ENCODE measurements at places on chromosomes 16 and 17. TPM values are rescaled to one million over a fixed set of nuclear protein-coding genes. Genes with fewer than 3 reads are reported as not detected.
A peak's percentile ranks its signal among the peaks of the same experiment; 100 is the strongest.

GRCh38 chr16:4086153-4086552 is 30.1 kb downstream of the ADCY9 start:
- DNase-seq = no peak

DNA sequence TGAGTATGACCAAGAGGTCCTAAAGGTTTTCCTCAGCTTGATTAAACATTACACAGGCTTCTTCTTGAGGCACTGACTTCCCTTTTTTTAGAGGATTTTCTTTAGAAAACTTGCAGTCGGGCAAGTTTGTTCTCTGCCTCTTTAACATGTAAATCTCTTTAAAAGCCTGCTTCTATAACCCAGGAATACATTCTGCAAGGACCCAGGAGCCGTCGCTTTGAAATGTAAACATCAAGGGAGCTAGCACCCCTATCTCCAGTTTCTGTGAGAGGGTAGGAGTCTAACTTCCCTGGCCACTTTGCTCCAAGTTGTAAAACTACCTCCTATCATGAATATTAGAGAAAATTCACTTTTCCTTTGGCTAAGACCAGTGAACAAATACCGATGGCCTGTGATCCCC is 201.5 kb upstream of the CPHXL start:
- no peak for DNase-seq

- DNase-seq = peak; percentile 40
Measured at GRCh38 chr17:57256708-57257112, 387 bp downstream of the MSI2 start.

- no peak for DNase-seq
Measured at GRCh38 chr16:79639576-79640311, 39.2 kb upstream of the MAF start.

GRCh38 chr16:65308506-65308905 is 186.6 kb upstream of the CDH11 start:
- no peak for DNase-seq

GRCh38 chr16:74950511-74950910 is 34.4 kb downstream of the WDR59 start:
- no peak for DNase-seq

GRCh38 chr17:29257756-29258155 is 11.1 kb downstream of the CRYBA1 start:
- no peak for DNase-seq

- no peak for DNase-seq
Measured at GRCh38 chr17:77755410-77755963, 203.0 kb upstream of the TNRC6C start.

GRCh38 chr17:39763051-39763820 is 25.5 kb downstream of the GRB7 start:
- DNase-seq = no peak

GRCh38 chr16:50696575-50697420 is 3.4 kb downstream of the NOD2 start:
- DNase-seq = peak; percentile 54

DNA sequence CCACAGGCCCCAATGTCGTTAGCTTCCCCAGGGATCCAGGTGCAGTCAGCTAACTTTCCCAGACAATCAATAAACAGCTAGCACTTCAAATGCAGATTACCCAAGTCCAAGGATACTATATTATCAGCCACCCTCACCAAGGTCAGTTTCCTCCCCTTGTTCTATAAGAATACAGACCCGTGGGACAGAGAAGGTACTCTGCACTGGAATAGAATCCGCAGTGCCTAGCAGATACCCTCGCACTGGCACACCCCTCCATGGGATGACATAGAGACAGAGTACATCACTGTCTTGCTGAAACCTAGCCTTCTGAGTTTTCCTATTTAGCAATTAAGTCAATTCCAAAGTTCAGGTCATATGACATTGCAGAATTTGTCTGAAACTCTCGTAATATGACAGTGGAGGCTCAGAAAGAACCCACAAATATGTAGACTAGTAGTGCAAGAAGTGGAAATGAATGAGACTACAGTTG is 40.0 kb upstream of the ABCA10 start:
- DNase-seq = no peak

GRCh38 chr16:22635357-22635761 is 124.7 kb downstream of the NPIPB5 start:
- no peak for DNase-seq

- no peak for DNase-seq
Measured at GRCh38 chr16:61780161-61780560, 256.1 kb downstream of the CDH8 start.

- no peak for DNase-seq
Measured at GRCh38 chr17:65037157-65037556, 19.4 kb downstream of the GNA13 start.

DNA sequence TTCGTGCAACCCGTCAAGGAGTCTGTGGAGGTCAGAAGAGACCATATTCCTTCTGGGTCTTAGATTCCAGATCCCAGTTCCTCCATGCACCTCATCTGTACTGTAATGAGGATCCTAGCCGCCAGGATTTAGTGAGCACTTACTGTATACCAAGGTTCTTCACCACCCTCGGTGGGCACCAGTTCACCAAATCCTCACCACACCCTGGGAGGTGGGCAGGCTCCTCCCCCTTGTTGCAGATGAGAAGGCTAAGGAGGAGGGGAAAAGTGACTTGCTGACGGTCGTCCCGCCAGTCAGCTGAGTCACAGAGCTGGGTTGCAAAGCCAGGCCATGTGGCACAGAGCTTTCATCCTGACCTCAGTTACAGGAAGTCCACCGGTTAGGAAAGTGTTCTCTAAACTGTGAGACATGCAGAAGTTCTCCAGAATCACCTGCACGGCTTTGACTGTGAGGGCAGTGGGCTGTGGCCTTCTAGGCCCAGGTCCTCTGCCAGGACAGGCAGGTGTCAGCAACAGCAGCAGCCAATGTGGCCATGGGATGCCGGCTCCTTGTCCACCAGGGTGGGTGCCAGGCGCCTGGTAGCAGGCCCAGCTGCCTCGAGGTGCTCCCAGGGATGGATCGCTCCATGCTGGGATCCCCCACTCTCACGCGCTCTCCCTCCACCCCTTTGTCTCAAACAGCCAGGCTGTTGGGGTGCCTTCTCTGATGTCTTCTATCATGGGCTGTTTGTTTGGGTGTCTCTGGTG is 240.3 kb upstream of the GSE1 start:
- no peak for DNase-seq

DNA sequence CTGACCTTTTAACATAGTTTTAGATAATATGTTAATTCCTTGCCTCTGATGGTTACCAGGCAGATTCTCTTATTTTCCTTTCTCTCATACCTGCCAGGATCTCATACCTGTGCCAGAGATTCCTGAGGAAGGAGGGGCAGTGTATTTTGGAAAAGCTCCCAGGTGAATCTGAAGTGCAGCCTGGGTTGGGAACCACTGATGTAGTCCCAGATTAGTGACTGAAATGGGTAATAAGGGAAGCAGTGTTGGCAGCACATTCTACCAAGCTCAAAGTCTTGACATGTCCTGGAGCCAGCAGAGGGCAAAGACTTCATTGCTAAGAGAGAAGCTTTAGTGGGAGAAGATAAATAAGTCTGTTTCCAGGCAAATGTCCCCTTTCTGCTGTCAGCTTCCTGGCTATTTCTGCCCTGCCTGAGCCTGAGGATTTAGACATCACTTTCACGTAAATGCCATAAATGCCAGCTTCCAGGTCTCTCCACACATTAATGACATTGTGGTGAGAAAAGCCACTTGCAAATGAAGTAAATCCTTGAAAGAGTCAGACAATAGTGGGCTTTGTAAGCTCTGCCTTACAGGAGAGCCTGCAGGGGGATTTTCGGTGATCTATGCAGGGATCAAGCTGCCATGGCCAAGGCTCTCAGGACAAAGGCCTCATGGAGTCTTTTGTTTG is 40.9 kb upstream of the C16orf78 start:
- DNase-seq = no peak

GRCh38 chr17:82054351-82055022 is 2.8 kb downstream of the GPS1 start:
- no peak for DNase-seq

DNA sequence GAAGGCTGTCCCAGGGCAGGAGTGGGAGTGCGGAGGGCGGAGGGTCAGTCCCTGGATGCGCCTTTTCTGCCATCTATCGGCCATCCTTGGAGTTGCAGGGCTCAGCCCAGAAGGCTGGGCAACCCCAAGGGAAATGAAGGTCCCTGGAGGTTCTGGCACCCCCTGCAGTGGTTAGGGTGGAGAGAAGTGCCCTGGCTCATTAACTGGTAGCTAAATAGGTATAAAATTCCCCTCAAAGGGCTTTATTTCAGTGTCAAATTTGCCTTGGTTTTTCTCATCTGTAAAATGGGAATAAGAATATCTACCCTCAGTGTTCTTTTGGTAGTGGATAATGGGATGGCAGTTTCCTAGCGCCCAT is 22.4 kb downstream of the C17orf75 start:
- peak; percentile 44 for DNase-seq

- no peak for DNase-seq
Measured at GRCh38 chr17:40568074-40568836, 3.0 kb upstream of the CCR7 start.

DNA sequence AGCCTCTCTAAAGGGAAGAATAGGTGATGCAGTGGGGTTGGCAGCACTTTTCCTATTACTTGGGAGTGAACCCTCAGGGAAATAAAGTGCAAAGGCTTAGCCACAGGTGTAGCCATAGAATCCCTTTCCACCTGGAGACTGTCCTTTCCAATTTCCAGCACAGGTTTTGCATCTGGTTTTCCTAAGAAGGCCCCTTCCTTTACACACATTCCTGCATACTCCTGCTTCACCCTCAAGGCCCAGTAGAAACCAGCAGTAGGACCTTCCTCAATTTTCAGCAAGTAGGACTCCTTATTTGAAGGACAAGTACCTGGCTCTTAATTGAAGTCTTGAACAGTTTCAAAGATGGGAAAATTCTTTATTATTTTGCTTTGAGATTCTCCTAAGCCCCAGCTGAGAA is 171.8 kb upstream of the TBX2 start:
- no peak for DNase-seq

DNA sequence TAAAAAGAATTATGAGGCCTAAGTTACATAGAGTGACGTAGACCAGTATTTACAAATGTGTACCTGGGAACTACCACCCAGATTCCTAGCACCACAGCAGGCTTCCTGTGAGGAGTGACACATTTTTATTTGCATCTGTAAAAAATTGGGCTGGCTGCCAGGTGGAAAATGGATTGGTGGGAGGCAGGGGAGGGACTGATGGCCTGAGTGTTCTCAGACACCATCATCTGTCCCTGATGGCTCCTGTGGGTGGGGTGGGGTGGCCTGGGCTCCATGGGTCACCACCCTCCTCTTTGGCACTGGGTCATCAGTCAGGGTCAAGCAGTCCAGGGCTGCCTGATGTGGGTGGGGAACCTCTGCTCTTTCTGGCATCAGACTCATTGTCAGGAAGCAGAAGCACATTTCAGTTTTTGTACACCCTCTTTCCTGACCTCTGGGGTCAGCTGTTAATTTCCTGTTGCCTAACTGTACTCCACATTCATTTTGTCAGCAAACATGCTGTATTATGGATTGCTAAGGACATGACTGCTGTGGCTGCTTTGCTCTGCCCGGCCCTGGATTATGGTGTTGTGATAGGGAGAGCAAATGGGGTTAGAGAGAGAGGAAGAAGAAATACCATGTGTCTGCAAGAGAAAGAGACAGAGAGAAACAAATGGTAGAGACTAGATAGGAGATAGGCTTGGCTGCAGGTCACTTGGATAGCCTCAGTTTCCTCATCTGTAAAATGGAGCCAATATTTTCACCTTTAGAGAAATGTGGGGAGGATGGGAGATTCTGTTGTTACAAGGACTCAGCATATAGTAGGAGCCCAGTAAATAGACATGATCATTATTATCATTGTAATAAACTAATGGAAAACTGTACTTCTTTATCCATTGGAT is 11.6 kb upstream of the MFAP4 start:
- DNase-seq = no peak

DNA sequence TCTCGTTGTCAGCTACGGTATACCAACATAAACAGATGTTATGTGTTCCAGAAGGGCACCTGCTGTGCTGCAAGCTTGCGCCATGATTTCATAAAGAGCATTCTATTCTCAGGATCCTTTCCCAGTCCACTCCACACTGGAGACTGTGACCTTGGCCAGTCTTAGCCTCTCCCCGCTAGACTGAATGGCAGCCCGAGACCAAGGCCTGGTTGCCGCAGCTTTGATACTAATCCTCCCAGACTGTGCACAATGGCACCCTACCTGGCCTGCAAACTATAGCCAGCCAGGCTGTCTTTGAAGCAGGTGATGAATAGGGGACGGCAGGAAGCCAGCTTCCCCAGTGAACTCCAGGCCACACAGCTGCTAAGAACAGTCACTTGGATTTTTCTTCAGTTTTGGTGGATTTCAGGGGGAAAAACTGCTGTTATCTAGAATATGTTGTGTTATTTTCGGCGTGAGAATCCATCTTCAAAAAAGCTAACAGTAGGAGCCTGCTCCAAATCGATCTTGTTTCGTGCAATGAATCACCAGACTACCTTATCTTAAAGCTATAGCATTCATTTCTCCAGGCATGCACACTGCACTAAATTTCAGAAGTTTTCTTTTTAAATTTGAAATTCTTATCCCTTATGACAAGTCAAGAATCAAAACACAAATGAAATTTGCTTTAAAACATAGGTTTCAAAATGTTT is 289.0 kb downstream of the CEP112 start:
- DNase-seq = no peak

DNA sequence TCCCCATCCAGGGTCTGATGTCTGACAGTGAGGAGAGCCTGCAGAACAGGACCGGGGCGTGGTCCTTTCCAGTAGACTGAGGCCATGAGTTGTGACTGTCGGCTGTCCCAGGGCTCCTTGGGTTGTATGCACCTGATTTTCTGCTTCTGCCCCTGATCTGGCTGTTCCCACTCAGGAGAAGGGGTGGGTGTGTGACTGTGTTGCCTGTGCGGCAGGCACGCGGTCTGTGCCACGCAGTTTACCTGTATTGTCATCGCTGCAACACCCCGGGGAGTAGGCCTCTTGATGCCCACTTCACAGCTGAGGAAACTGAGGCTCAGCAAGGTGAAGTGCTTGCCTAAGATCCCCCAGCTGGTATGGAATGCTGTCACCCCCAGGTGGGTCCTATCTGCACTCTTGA is 1.4 kb downstream of the CRISPLD2 start:
- DNase-seq = no peak

GRCh38 chr17:27871407-27871806 is 21.8 kb downstream of the LYRM9 start:
- no peak for DNase-seq

DNA sequence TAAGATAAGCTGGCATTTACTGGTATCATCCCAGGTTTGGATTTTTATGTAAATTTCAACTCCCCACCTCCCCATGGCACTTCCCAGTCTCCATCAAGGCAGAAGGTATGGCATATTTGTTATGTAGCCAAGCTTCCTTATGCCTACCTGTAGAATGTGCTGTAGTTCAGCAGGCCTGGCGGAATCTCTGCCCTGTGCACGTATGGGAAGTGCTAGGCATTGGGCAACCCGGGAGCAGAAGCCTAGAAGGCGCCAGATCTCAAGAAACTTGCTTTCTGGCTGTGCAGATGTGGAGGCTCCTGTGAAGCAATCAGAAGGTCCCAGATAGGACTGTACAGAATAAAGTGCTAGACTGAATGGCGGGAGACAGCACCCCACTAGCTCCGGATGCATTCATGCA is 64.7 kb downstream of the SNX20 start:
- DNase-seq = no peak

Gene CDH8
- total RNA-seq = not detected

Gene KRT25
- not detected for total RNA-seq

Gene PTX4
- 0.26 TPM for total RNA-seq

Gene CD68
- 7.0 TPM for total RNA-seq

Gene USP6
- 0.09 TPM for total RNA-seq

Gene RASD1
- total RNA-seq = 2.0 TPM

Gene ENPP7
- 0.15 TPM for total RNA-seq

Gene ZNF276
- total RNA-seq = 139 TPM

Gene UMOD
- not detected for total RNA-seq

Gene KCNG4
- not detected for total RNA-seq

Gene RBFOX1
- total RNA-seq = not detected

Gene ODAD4
- total RNA-seq = 0.26 TPM

Gene GH1
- total RNA-seq = not detected

Measured in T-cell (primary cell).